ENCODE measurements at places on chromosomes 7 and 10. TPM values are rescaled to one million over a fixed set of nuclear protein-coding genes. Genes with fewer than 3 reads are reported as not detected.
A peak's percentile ranks its signal among the peaks of the same experiment; 100 is the strongest.

DNA sequence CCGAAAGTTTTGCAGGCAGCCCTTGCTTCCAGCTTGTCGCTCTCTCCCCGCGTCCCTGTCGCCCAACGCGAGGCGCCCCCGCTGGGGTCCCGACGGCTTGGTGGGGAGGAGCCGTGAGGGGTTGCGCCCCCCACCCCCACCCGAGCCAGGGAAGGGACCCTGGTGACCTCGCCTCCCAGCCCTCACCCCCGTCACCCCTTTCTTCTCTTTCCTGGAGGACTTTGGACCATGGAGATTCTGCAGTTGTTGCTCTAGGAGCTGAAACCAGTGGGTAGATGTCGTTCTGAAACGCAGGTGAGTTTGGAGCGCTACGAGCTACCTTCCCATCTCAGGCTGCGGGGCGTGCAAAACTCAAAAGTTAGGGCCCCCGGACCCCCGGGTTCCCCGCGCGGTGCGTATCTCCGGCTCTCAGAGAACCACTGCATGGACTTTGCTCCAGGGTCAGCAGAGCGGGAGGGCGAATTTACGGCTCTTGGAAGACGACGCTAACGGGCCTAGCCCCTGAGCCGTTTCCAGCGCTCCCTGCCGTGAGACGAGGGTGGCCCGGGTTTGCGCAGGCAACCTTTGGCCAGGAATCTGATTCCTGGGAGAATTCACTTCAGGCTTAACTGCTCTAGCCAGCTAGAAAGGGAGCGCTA, 684 bp upstream of the ATXN7L1 start:
- no peak for DNase-seq

- no peak for DNase-seq
Measured at GRCh38 chr7:97020996-97021746, 3.5 kb downstream of the DLX5 start.

GRCh38 chr7:27920281-27920946, 180.5 kb downstream of the TAX1BP1 start:
- no peak for DNase-seq

DNA sequence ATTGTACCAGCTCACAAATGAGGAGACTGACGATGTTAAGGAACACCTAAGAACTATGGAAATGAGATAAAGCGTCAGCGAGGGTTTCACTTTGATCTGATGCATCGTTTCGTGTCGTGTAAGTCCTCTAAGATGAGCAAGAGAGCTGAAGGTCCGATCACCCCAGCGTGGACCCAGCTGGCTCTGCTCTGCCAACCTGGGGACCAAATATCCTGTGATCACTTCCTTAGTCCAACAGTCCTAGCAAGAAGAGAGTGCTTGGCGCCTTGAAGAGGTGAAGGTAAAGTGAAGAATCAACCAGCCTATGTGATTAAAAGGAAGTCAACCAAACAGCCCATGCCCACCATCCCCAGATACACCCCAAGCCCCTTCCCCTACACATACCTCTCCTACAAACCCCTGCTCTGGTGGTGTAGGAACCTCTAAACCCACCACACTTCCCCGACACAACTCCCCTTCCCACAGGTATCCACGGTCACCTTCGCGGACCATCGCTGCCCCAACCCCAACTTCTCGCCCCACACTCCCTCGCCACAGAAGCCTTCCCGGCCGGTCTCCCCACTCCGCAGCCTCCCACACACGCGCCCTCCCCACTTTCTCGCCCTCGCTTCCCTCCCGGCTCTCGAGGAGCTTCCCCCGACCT, 722 bp downstream of the UPF2 start:
- DNase-seq = peak; percentile 24

DNA sequence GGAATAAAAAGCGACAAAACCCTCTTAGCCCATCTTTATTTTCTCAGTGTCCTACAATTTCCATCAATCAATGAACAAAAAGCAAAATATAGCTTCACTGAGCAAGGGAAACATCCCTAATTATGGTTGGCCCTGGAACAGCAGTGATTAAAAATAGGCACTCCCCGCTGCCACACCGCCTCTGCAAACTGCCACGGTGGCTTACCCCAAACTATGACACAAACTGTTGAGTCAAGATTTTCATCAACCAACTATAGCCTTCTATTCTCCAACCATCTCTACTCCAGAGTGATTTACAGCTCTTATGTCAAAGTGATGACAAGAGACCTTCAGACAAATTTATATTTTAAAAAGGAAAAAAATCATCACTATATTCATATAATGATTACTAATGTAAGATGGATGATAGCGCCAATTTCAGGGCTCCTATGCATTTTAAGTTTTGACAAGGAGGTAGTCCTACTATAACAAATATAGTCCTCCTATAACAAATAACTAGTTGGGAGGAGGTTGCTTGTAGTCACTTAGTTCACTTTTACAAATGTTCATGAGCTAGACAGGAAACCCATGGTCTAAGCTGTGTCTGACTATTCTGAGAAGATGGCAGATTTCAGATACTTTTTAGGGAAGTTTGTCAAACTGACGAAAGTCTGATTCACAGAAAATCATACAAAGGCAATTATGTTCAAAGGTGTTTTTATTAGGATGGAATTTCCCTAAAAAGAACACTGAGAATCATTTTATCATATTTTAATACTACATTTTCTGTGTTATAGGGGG, 26.3 kb downstream of the DENND11 start:
- DNase-seq = no peak

DNA sequence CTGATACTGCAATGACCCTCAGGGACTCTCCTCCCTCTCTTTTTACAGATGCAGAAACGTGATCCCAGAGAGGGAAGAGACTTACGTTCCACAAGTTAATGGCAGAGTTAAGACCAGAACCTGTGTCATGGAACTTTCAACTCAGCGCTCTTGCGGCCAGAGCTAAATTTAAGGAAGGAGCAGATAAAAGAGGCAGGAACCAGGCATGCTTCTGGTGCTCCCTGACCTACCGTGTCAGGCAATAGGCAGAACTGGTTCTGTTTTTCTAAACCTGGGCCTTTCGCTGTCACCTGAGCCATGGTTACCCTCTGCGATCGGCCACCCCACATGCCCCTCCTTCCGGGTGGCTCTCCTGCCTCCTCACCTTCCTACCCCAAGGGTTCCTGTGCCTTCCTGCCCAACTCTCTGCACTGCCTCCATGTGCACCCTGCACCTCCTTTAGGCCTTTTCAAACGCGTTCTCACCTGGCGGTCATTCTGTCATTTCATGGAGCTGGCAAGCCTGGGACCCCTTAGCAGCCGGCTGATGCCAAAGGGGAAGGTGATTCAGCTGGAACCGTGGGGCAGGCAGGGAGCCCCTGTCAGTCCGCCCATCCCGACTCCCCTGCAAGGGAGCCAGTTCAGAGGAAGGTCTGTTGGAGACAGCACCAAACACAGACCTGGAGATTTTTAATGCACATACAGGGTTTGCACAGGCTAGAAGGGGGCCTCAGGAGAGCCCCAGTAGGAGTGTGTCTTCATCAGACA, 7.7 kb upstream of the GBX1 start:
- DNase-seq = no peak

- no peak for DNase-seq
Measured at GRCh38 chr7:12028508-12028907, 182.6 kb upstream of the TMEM106B start.

GRCh38 chr10:56585447-56586171, 224.6 kb upstream of the ZWINT start:
- no peak for DNase-seq

DNA sequence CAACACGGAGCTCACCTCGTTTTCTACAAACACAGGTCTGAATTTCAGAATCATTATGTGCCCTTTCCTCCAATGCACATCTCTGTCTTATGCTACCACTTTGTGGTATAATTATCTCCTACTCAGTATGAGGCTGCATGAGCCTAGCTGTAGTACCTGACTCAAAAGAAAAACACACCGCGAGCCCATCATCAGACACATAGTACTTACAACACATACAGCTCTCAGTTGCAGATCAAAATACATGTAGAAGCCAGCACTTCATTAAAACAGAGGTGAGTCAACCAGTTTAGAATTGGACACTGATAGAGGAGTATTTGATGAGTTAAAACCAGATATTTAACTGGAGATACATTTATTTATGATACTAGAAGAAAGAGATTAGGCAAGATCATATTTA, 1.4 kb upstream of the RTKN2 start:
- DNase-seq = no peak

GRCh38 chr10:30857803-30858202, 173.9 kb downstream of the ZNF438 start:
- no peak for DNase-seq

DNA sequence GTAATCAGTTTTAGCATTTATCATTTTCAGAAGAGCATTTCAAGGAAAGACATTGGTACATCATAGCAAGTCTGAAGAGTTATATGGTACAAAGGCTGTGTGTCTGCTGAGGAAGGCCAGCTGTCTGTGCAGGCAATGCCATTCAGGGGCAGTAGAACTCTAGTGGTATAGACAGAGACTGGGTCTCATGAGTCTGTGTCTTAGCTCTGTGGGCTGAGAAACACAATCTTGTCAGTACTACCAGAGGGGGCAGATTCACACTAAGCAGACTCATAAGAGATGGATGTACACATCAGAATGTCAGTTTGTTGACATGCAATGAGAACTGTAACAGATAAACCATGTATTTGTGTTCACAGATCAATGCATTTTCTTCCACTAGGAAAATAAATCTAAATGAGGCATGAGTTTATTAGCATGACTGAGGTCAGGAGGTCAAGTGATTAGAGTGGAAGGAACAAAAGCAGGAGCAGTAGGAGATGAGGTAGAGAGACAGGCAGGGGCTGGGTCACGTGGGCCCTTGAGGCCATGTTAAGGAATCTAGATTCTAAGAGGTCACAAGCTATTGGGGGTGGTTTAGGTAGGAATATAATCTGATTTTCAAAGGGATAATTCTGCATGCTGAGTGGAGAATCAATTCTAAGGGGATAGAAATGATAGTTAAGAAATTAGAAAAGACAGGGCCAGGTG, 7.5 kb upstream of the GGCT start:
- no peak for DNase-seq

- no peak for DNase-seq
Measured at GRCh38 chr7:154578336-154578735, 424.6 kb downstream of the PAXIP1 start.

- no peak for DNase-seq
Measured at GRCh38 chr7:149529136-149529718, 31.6 kb upstream of the ZNF746 start.

DNA sequence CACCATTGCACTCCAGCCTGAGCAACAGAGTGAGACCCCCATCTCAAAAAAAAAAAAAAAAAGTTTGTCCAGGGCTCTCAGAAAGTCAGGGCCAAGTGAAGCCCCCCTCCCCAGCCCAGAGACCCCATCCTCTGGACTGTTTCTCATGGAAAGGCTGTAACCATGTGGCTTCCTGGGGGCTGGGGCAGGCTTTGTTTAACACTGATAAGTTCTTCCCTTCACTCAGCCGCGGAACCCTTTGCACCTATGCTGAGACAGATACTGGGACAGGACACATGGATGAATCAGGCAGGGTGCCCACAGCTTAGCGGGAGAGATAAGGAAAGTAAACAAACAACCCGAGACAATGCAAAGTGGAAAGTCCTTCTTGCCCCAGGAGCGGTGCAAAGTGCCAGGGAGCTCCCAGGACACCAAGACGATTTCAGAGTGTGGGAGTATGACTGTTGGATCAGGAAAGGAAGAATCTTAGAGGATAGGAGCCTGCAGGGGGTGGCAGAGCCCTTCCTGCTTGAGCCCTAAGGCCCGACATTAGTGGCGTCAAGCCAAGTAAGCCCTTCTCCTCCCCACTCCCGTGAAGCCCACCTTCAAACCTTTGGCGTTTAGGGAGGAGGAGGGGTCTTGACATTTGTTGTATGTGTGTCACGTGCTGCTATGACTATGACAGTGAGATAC, 11.6 kb downstream of the MLXIPL start:
- no peak for DNase-seq

DNA sequence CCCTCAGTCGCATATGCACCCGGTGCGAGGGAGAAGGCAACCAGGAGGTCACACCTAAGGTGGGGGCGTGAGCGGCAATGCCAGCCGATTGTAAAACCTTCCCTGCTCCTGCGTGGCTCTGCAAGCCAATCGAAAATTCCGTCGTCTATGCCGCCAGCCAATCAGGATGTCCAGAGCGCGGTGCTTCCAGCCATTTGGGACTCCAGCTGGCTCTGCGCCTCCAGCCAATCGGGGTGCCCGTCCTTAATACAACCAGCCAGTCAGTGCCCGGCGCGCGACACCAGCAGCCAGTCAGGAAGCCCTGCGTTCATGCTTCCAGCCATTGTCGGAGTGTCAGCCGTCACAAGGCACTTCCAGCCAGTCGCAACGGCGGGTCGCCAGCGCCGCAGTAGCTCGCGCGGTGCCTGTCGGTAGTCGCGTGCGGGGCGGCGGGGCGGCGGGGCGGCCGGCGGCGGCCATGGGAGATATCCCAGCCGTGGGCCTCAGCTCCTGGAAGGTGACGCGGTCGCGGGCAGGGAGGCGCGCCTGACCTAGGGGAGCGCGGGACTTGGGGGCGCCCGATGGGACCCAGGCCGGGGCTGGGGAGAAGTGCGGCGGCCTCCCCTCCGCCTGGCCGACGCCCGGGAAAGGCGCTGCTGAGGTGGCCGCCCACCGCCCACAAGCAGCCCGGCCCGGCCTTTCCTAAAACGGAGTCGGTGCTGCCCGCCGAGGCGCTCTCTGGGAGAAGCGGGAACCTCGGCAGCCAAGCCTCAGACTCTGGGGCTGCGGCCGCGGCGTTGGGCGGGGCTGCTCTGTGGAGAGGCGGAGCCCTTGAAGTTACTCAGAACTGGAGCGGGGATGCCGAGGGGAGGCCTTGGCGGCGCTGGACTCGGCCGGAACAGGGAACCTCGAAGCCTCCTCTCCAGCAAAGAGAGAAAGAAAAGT, at the start of gene AKR1E2:
Gene AKR1E2 (plus strand): TSS at position 340 of the 924 bp plus-strand sequence. CDS start 118 bp downstream, at position 458.
- DNase-seq = peak; percentile 82

DNA sequence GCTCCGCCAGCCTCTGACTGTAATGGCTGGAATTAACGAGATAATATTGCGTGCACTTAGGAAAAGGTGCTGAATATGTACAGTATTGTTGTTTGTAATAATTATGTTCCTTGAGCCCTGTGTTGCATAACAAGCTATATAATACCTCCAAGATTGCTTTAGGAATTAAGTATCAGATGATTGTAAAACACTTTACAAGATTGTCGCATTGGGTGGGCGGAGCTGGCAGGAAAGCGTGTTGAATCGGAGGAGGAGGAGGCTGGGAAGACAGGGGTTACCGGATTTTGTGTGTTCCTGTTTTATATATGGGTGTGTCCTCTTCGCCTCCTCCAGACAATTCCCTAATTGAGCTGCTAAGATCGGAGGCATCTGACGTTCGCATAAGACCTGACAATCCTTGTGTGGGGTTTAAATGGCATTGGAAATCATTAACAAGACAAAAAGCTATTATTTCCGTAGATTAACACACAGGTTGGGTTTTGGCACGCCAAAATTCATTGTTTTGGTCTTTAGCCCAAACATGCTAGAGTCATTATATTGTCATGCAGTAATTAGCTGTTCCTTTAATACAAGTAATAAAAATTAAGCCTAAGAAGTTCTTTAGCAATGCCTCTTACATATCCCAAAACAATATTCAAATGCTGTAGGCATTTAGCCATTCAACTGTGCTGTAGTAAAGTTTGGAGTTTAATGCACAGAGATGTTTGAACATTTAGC, 192.9 kb upstream of the SH2B2 start:
- DNase-seq = no peak

GRCh38 chr7:27260211-27260610, 17.6 kb downstream of the EVX1 start:
- no peak for DNase-seq

The DKK1 gene
- total RNA-seq = not detected

The ELN gene
- total RNA-seq = not detected

The PRSS37 gene
- total RNA-seq = not detected

The EPO gene
- total RNA-seq = 0.14 TPM

The NUTM2A gene
- total RNA-seq = 0.30 TPM

The MMD2 gene
- not detected for total RNA-seq

The AGR3 gene
- not detected for total RNA-seq

The GPR37 gene
- not detected for total RNA-seq

The TMEM176A gene
- not detected for total RNA-seq

The DYDC2 gene
- total RNA-seq = not detected

The SPDYE2B gene
- not detected for total RNA-seq

The IL15RA gene
- total RNA-seq = 19.8 TPM

Data from activated T-helper 2 cell treated with anti-CD3 and anti-CD28 coated beads, Interferon-gamma antibody, Interleukin-2, Interleukin-4, amounts not matched to agents 10 μg/mL and 5 μg/mL and 100 μg/mL, durations not matched to agents 14 hours and 24 hours and 36 hours (primary cell).